ENCODE measurements at places on chromosomes 4 and X. TPM values are rescaled to one million over a fixed set of nuclear protein-coding genes. Genes with fewer than 3 reads are reported as not detected.
A peak's percentile ranks its signal among the peaks of the same experiment; 100 is the strongest.

DNA sequence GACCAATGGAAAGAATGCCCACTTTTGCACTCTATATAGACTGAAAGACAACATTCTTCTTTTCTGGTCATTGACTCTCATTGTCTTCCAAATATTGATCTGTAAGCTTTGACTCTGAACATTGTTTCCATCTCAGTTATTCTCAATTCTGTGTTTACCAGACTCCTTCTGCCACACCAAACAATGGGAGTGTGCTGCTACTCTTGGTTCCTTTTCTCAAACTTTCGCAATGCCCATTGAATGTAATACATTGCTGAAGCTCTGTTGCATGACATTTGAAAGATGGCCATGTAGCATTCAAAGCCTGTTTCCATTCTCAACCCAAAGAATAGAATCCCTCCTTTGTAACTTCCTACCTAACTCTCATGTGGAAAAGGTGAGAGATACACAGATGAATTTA, 136.2 kb downstream of the BTC start:
- no peak for DNase-seq

GRCh38 chrX:100379388-100379986, 30.6 kb downstream of the PCDH19 start:
- no peak for DNase-seq

PASD1 gene
- total RNA-seq = not detected

DNA sequence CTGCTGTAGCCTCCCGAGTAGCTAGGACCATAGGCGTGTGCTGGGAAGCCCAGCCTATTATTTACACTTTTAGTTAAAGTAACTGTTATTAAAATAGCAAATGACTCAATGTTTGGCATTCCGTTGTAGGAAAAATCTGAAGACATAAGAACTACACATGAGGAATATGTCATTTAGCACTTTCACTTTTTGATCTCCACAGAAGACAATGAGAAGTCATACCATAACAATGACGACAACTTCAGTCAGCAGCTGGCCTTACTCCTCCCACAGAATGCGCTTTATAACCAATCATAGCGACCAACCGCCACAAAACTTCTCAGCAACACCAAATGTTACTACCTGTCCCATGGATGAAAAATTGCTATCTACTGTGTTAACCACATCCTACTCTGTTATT, 6.7 kb downstream of the GPR34 start:
- DNase-seq = peak; percentile 37

RTL3 gene
- total RNA-seq = 1.3 TPM

DNA sequence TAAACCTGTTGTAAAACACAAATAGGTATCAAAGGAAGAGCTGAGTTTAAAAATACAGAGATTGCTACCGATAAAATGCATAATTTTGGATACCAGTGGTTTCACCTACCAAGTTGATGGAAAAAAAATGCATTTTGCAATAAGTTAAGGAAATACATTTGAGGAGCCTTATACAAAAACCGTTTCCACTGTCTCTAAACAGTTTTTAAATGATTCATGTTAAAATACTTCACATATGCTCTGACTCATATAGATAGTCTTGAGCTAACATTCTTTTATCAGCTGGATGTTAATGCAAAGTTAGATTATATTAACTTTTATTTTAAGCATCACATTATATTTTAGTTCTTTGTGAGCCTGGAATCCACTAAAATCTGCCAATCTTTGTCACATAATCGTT, 50.6 kb upstream of the ANKRD17 start:
- DNase-seq = no peak

NXF2 gene
- total RNA-seq = not detected

GRCh38 chr4:25658357-25658771, 2.7 kb downstream of the SLC34A2 start:
- DNase-seq = no peak

MTMR8 gene
- not detected for total RNA-seq

GRCh38 chrX:18698737-18699650, 8.5 kb upstream of the PPEF1 start:
- peak; percentile 18 for DNase-seq

KDR gene
- total RNA-seq = 0.36 TPM

GRCh38 chrX:123625952-123626351, 106.9 kb downstream of the THOC2 start:
- DNase-seq = no peak

DNA sequence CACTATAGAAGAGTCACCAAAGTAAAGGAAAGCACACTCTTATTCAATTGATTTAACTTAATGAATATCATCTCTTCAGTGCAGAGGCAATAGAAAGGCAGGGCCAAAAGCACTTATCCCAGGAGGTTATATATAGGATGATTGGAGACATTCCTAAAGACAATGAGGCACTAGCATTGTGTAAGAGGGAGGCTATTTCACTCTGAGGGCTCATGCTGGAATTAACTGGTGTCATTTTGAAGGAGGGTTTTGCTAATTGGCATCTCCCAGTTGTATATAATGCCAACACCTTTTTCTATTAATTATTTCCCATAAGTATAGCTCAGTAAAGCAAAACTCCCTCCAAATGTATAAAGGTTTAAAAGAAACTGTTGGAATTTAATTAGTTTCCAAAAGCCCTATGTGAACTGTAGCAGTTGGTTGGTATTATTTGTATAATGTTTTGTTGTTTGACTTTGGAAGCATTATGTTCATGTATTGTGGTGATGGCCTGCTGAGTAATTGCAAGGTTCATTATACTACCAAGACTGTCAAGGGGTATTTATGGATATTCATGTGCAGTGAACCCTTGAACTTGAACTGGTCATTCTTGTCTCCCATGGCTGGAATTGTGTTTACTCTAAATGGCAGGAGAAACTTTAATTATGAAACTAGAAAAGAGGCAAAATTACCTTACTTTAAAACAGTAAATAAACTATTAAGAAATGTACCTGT, 270.3 kb downstream of the BMPR1B start:
- no peak for DNase-seq

DNA sequence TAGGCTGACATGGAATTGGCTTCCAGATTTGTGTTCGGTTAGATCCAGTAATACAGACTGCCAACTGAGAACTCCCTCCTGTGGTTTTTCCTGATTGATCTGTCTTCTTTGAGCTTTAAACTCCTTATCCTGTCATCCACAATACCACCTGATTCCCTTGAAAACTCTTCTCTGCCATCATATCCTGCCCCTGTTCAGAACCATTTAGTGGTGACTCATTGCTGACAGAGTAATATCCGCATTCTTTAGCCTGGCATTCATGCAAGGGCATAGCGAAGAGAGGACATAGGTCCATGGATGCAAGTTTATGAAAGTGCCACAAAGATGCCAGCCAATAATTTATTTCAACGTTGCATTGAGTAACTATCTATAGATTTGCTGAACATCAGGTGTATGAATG, 76.6 kb downstream of the ITIH6 start:
- peak; percentile 21 for DNase-seq

TCEAL6 gene
- total RNA-seq = not detected

DDX53 gene
- not detected for total RNA-seq

MAGEH1 gene
- 34.0 TPM for total RNA-seq

WDR45 gene
- total RNA-seq = 64.3 TPM

DNA sequence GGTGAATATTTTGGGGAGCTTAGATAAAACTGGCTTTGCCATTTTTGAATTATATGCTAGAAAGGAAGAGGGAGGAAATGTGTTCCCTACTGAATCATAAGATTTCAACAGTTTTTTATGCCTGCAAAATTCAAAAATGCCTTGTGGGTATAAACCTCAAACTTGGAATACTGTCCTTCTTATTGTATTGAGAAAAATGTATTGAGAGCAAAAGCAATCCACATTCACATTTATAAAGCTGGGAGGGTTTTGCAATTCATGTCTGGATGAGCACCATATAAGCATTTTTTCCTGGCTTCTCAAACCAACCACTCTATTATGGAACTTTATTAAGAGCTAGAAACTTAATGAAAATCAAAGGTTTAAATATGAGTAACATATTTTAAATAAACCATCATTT, 289.8 kb downstream of the PCDH7 start:
- DNase-seq = no peak

HDX gene
- total RNA-seq = 4.3 TPM

- DNase-seq = peak; percentile 86
Measured at GRCh38 chr4:7134737-7135388, 57.5 kb upstream of the SORCS2 start.

SASH3 gene
- total RNA-seq = not detected

DNA sequence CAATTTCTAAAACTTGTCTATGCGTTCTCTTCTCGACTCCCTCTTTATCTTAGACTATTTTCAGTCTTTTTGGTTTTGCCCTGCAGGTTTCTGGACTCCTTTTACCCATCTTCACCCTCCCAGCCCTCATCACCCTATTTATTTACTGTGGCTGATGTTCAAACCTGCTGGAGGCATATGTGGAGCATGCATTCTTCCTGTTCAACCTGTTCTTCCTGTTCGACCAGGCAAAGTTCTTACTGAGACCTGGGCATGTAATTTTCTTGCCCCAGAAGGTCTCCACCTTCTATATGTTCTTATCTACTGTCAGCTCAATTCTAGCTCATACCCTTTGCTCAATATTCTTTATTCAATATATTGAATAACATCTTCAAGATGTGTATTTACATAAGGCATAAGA, 69.4 kb upstream of the AGA start:
- DNase-seq = no peak

DCAF8L2 gene
- not detected for total RNA-seq

DNA sequence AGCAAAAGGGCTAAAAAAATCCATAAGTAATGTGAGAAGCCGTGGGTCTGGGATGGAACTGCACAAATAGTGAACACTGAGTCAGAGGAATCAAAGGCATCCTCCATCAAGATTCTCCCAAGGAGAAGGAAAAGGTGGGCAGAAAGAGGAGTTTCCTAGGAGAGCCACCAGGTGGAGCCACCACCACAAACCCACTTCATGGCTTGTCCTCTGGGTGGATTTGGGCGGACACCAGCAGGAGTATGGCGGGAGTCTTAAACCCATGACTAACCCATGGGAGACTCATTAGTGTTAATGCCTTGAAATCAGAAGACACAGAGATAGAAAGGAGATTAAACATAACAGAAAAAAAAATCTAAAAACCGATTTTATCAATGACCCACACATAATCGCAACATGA, 147.7 kb downstream of the SH3KBP1 start:
- DNase-seq = peak; percentile 64

PABPC1L2B gene
- not detected for total RNA-seq

- no peak for DNase-seq
Measured at GRCh38 chr4:14084598-14084997, 457.1 kb upstream of the BOD1L1 start.

STBD1 gene
- 15.8 TPM for total RNA-seq

- no peak for DNase-seq
Measured at GRCh38 chr4:7058792-7059191, 9.1 kb downstream of the GRPEL1 start.

- DNase-seq = no peak
Measured at GRCh38 chrX:74514384-74514783, 93.1 kb downstream of the SLC16A2 start.

DNA sequence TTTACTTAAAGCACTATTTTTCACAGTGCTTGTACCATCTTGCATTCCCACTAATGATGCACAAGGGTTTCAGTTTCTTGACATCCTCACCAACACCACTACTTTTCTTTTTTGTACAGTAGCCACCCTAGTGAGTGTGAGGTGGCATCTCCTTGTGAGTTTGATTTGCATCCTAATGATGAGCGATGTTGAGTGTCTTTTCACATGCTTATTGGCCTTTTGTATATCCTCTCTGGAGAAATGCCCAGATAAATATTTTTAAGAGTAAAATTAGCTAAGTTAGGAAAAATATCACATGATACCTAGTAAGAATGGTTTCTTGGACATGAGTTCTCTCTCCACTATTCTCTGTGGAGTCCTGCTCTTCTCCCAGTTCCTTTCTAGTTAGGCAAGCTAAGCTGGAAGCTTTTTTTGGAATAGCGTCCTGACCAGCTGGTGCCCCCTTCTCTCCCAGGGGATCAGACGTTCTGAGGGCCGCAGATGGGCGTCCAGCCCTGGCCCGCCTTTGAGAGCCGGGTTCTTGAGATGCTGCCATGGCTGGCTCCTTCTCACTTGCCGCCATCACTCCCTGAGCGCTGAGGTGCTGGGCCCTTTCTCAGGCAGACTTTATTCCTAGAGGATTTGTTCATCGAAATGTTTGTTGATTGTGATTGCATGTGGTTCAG, 132.1 kb downstream of the ARHGAP10 start:
- peak; percentile 75 for DNase-seq

GRCh38 chr4:77595364-77595973, 10.2 kb upstream of the CXCL13 start:
- DNase-seq = no peak

GRCh38 chr4:152856960-152857359, 77.2 kb downstream of the ARFIP1 start:
- DNase-seq = no peak

DNA sequence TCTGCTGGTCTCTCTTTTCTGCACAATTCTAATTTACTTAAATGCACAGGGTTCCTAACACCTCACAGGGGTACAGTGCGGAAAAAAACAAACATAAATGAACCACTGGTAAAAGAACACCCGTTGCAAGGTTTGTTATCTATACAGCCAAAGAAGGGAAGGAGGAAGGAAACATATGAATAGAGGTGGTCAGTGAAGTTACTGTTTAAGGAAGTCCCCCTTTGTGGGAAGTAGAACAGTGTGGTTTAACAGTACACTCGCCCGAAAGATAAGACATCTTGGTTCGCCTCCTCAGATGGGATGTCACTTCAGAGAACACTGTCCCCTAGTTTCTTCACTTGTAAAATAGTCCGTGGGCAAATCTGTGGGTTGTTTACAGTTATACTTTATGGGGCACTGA, 57.5 kb downstream of the TEC start:
- no peak for DNase-seq

DNA sequence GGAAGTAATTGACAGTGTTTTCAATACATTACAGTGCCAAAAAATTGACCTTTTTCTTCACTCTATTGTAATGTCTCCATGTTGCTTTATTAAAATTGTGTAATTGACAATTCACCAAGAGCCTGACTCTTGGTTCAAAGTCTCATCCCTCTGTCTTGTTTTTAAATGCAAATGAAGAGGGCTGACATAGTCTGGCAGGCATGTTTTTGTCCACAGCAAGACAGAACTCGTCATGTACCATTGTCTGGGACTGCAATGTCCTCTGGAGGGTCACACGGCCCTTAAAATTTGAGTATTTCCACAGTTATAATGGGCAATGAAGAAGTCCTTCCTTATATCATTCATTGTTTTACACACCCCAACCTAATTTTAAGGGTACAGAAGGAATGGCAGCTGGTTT, 38.0 kb upstream of the FBXW7 start:
- DNase-seq = no peak

CLCN4 gene
- total RNA-seq = 19.1 TPM
